Activated CD4-positive, alpha-beta T cell treated with anti-CD3 and anti-CD28 coated beads, Interleukin-2, amount 50 U/mL, for 24 hours (primary cell): ENCODE measurements at places on chromosomes 1 and 21.
A peak's percentile ranks its signal among the peaks of the same experiment; 100 is the strongest.

- DNase-seq, result no peak
Observed at GRCh38 chr1:118154220-118154619, 30.8 kb downstream of the SPAG17 start.

- no peak for DNase-seq
Observed at GRCh38 chr21:38840456-38841300, 34.9 kb downstream of the ETS2 start.

GRCh38 chr1:91584878-91585277, 84.2 kb downstream of the CDC7 start:
- DNase-seq, result no peak

DNA sequence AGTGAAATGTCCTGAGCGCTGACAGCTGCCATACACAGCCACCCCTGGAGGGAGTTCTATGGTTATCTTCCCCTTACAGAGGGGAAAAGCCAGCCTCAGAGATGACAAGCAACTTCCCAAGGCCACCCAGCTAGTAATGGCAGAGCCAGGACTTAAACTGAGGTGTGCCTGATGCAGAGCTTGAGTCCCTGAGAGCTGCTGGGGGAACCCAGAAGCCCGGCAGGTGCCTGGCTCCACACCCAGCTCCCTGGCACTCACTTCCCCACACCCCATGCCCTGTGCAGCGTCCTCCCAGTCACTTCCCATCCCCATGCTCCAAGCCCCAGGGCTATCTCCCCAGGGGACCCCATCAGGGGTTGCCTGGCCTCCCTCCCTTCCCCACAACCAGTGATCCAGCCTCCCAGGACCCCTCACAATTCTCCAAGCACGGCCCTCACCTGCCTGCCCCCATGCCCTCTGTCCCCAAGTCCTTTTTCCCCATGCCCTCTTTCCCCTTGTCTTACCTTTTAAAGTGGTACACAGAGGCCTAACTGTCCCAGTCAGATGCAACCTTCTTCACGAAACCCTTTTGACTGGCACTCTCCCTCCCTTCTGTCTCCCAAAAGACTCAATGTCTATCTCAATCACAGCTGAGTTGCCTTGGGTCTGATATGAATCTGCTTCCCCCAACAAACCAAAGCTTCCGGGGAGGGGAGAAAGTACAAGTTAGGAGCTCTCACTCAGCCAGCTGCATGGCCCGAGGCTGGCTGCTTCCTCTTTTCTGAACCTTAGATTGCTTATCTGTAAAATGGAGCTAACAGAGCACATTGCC, 39.8 kb upstream of the LRP8 start:
- no peak for DNase-seq

- DNase-seq, result no peak
Observed at GRCh38 chr21:39055167-39055767, 128.0 kb downstream of the PSMG1 start.

GRCh38 chr1:115194506-115194905, 105.2 kb upstream of the TSPAN2 start:
- DNase-seq, result no peak

GRCh38 chr1:3521426-3521825, 67.0 kb downstream of the ARHGEF16 start:
- no peak for DNase-seq

GRCh38 chr1:89633800-89634625, 1.1 kb downstream of the LRRC8C start:
- DNase-seq, result peak; percentile 40

DNA sequence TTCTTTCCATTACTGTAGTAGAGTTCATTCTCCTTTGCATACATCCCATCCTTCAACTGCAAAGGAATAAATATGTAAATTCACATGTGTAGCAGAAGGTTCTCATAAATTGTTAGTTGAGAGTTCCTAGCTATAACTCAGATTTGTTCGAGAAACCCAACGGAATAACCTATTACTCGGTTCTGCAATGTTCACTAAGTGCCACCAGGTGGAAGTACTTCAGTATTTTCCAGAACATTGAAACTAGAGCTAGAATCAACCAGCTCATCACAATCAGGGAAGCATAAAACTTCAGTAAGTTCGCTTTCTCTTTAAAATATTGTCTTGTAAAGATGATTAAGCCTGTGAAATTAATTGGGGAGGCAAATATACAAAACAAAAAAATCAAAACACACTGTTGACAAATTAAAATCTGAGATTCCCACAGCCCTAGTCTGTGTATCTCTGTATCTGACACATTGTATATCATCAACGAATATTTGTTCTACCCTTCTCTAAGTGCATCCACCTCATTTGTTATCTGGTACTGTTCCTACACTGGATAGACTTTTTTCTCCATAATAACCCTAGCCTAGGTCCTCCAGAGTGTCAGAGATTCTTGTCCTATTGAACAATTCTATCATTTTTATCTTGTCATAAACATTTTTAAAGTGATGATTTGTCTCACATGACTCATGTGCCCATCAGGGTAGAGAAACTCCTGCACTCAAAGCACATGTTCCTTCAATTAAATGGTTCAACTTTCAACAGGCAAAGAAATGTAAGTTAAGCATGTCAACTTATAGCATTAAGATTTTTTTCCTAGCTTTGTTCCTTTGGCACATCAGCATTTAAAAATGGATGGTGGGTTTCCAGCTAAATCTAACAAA, 31.9 kb downstream of the MROH9 start:
- no peak for DNase-seq

DNA sequence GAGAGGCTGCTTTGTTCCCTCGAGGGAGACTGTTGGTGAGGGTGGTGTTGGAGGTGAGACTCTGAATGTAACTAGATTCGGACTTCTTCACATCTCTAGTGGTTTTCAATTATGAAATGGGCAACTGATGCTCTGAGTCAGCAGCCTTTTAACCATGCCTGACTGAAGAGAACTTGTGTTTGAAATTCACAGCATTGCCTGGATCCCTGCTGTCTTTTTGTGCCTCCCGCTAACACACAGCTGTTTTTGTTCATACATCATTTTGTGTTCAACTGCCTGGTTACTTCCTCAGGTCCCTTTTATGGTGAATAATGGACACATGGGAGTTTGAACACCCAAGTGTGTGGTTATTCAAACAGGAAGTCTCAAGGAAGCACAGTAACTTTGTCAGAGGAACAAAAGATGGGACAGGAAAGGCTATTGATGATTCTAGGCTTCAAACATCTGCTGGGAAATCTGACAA, 16.8 kb downstream of the LAMC1 start:
- no peak for DNase-seq

- DNase-seq, result no peak
Observed at GRCh38 chr1:92502247-92502646, 15.5 kb upstream of the GFI1 start.

- DNase-seq, result no peak
Observed at GRCh38 chr1:26370591-26371382, 1.8 kb downstream of the ZNF683 start.

GRCh38 chr1:237013608-237014007, 9.4 kb upstream of the MT1HL1 start:
- DNase-seq, result no peak

GRCh38 chr1:42420911-42421585, 34.8 kb downstream of the ZMYND12 start:
- DNase-seq, result no peak

GRCh38 chr1:110050602-110051261, 16.3 kb downstream of the STRIP1 start:
- no peak for DNase-seq

GRCh38 chr1:61058483-61059245, 23.7 kb upstream of the NFIA start:
- no peak for DNase-seq

- no peak for DNase-seq
Observed at GRCh38 chr1:116725798-116726197, 28.4 kb upstream of the CD2 start.

- no peak for DNase-seq
Observed at GRCh38 chr1:228414511-228415211, 2.0 kb downstream of the TRIM17 start.

- no peak for DNase-seq
Observed at GRCh38 chr1:178571807-178572206, 58.9 kb downstream of the TEX35 start.

DNA sequence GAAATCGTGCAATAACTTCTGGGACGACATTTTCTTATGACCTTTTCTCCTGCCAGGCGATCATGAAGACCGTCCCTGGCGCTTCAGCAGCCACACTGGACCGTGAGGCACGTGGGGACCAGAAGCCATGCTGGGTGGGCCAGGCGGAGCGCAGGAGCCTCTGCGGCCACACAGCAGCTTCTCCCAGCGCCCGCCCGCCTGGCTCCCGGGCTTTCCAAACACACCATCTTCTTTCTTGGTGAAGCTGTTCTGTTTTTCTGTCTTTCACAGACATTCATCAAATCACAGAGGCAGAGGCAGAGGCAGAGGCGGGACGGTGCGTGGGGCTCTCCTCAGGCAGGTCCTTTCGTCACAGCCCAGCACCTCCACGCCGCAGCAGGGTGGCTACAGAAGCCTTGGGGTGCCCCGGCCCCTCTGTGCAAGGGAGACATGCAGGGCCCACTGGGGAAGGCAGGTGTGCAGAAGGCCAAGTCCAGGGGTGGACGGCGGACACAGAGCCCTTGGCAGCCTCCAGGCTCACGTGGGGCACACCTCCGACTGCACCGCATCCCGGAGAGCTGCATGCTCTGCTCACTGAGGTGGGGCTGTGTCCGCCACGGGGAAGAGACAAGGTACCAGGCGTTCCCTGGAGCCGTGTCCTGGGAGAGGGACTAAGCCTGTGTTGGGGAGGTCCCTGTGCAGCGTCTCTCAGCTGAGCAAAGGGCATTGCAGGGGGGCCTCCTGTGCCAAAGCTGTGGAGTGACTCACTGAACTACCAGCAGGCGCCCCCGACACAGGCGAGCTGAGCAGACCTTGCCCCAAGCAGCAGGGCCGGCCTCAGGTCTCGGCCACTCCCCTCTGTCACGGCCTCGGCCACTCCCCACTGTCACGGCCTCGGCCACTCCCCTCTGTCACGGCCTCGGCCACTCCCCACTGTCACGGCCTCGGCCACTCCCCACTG, 2.6 kb upstream of the TMEM240 start:
- DNase-seq, result no peak

GRCh38 chr1:205505076-205505729, 734 bp downstream of the CDK18 start:
- no peak for DNase-seq

DNA sequence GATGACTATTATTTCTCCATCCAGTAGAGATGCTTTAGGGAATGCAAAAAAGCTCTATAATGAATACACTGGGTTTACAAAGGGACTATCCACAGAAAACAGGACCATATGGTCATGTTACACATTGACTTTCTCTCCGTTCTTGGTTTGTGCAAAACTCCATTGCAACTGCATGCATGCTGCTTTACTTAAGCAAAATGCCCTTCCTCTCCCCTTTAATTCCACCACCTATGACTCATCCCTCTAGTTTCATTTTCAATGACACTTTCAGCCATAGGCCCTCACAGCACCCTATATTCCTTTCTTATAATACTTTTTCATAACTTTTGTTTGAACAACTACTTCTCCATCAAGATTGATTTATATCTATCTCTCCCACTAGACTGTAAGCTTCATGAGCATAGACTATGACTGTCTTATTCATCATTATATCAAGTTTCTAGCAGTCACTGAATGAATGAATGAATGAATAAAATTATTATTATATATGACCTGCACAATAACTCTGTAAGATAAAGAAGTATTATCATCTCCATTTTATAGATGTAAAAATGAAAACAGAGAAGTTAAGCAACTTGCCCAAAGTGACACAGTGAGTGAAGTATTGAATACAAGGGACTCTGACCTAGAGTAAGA, 248.9 kb downstream of the PLPP3 start:
- no peak for DNase-seq

DNA sequence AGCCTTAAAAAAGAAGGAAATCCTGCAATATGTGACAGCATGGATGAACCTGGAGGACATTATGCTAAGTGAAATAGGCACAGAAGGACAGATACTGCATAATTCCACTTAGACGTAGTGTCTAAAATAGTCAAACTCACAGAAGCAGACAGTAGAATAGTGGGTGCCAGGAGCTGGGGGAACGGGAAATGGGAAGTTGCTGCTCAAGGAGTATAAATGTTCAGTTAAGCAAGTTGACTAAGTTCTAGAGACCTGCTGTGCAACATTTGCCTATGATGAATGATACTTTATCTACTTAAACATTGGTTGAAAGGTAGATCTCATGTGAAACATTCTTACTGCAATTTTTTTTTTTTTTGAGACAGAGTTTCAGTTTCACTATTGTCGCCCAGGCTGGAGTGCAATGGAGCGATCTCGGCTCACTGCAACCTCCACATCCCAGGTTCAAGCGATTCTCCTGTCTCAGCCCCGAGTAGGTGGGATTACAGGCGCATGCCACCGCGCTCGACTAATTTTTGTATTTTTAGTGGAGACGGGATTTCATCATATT, 197.8 kb downstream of the HIVEP3 start:
- DNase-seq, result no peak

DNA sequence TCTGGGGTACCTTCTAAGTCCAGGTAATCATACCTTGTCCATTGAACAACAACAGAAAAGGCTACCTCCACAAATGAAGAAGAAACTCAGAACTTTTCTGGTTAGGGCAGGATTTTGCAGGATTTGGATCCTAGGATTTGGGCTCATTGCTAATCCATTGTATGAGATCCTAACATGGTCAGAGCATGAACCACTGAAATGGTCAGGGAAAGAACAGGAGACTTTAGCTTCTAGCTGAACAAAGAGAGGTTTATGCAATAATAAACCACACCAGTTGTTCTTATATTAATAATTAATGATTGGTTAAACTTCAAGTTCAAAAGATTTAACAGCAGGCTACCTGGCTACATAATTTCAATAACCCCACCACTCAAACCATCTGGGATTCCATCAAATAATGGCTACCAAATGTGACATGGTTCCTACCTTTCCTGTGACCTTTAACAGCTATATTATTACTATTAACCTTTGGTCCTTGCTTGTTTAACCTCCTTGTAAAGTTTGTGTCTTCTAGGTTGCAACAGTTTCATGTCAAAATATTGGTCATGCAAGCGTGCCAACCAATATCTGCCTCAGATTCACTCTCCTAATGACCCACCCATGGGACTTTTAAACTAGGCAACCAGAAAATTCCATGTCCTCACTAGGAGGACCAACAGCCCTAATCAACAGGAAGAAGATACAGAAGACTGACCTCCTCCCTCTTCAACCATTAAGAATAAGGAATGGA, 60.6 kb upstream of the USH2A start:
- DNase-seq, result no peak

GRCh38 chr1:112998592-112999235, 42.7 kb upstream of the SLC16A1 start:
- no peak for DNase-seq

GRCh38 chr1:98794196-98794886, 132.8 kb downstream of the SNX7 start:
- DNase-seq, result peak; percentile 1

DNA sequence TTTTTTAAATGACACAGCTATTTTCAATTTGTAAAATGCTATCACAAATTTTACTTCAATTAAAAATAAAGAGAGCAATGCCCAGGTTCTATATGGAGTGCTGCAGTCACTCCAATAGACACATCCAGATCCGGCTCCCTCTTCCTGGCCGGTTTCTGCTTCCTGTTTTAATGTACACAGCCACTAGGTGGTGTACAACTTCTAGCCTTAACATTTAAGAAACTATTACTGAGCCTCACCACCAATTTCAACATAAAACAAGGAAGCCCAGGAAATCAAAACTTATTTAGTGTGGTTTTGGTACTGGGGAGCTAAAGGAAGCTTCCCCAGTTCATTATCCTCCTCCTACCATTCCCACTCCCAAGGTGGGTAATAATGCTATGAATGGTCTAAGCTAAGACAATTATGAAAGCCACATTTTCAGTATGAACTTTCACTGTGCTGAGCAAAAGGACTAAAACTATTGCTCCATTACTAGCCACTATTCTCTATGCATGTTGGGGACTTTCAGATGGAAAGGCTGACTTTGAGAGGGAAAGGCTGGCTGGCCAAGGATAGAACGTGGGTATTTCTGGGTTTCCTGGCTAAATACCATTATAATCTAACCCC, 25.5 kb upstream of the MTMR11 start:
- DNase-seq, result peak; percentile 48
